ENCODE measurements at places on chromosomes 7 and 10.
A peak's percentile ranks its signal among the peaks of the same experiment; 100 is the strongest.

DNA sequence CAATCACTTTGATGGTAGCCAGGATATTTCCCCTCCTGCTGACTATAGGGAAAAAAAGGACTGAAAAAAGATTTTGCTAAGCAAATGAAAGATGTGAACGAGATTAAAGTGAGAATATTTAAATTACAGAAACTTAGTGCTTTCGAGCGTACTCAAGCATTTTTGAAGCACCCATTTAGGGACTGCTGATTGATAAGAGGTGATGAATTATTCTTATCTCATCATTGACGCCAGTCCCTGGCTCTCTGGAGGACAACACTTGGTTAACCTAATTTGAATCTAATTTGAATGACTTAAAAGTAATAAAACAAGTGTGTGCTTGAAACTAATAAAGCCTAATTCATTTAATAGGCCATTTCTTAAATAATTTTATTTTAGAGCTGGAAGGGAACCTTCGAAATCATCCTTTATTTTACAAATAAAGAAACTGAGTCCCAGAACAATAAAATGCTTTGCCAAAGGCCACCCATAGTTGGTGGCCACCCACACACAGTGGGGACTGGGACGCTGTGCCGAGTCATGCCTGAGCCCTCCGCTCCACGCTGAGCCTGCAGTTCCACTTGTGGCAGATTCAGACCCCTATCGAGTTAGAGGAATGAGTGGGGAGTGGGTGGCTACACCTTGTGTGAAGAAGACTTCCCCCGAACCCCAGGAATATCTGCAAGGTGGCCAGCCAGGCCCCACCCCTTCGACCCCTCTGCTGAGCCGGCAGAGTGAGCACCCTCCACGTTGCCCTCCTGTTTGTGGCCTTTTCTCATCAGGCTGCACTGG lies 61.1 kb upstream of the SAMD8 start:
- no peak for DNase-seq

GRCh38 chr10:69847458-69847857 lies 45.8 kb downstream of the COL13A1 start:
- no peak for DNase-seq

DNA sequence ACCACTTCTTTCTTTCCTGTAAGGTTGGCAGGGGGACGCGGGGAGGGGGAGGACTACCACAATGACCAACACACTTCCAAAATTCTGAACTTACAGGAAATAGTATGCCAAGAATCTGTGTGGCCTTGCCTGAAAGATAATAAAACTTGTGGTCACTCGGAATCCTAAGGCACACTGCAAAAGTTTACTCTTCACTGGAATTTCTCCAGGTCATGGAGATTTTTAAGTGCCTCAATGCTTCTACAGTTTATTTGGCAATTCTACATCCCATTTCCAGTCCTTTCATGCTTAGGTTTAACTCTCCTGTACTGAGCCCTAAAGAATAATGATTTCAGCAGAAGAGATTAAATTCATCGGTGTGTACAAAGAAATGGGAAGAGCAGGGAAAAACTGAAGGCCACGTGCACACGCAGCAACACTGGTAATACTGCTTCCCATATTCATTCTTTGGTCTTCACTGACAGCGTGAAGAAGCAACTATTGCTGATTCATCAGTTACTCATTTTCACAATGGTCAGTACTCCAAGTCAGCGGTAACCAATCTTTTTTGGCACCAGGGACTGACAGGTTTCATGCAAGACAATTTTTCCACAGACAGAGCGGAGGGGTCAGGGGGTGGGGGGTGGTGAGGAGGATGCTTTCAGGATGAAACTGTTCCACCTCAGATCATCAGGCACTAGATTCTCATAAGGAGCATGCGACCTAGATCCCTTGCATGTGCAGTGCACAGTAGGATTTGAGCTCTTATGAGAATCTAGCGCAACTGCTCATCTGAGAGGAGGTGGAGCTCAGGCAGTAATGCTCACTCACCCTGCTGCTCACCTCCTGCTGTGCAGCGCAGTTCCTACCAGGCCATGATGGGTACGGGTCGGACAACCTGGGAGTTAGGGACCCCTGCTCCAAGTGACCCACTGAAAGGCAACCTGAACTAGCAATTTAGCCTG lies 9.8 kb downstream of the LARP4B start:
- no peak for DNase-seq

DNA sequence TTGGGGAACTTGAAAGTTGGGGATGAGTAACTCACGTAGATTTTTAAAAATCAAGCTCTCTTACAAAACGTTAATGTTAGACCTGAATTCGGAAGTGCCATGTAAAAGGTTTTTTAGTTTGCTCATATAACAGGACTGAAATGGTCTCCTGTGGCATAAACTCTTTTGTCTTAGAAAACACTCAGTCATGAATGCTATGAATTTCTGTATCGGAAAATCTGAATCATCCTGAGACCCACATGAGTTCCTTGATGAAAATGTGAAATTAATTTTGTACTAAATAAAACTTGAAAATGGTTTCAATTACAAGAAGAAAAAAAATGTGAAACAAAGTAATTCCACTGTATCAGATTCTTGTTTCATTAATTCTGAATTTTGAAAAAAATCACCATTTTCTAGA lies 134.8 kb upstream of the BMPER start:
- DNase-seq: no peak

DNA sequence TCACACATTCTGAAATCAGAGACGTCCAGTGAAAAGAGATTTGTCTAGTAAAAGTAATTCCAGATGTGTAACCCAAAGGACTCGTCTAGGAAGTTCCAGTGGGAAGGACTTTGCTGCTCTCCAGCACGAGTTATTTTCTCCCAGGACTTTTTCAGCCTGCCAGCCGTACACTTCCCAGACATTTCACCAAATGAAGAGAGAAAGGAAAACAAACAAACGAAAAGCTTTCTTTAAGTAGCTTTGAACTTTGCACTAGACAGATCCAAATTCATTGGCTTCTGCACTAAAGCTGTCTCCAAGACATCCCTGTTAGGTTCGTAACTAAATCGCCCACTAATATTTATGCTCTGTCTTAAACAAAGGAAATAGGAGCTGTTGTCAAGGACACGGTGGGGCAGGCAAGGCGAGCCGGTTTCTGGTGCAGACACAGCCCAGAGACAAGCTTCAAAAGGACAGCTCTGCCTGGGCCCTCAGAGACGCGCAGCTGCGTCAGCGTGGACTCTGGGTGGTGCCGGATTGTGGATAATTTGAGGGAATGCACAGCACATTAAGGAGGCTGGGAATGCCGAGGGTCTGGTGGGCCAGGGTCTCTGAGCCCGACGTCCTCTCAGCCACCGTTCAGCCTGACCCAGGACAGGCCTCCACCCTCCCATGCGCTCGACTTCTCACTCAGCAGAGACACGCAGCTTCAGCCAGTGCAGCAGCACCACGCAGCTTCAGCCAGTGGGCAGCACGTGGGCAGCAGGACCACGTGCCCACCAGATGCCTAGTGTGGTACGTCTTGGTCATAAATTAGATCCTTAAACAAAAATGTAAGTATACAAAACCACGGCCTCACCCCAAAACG lies 64.1 kb upstream of the INSIG1 start:
- DNase-seq: no peak

DNA sequence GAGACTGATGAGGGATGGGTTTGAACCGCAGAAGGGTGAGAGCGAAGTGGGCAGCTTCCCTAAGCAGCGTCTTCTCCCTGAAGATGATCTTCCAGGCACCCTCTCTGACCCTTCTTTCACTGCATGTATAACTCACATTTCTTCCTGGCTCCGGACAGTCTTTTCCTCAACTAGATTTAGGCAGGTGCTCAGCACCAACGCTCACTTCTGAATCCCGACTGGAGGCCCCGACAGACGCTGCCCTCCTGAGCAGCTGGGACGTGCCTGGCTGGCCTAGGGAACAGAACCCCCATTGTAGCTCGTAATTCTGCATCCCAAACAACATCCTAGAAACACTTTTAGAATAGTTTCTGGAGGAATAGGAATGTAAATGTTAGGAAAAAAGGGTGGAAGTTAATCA lies 206.6 kb downstream of the DIP2C start:
- no peak for DNase-seq

DNA sequence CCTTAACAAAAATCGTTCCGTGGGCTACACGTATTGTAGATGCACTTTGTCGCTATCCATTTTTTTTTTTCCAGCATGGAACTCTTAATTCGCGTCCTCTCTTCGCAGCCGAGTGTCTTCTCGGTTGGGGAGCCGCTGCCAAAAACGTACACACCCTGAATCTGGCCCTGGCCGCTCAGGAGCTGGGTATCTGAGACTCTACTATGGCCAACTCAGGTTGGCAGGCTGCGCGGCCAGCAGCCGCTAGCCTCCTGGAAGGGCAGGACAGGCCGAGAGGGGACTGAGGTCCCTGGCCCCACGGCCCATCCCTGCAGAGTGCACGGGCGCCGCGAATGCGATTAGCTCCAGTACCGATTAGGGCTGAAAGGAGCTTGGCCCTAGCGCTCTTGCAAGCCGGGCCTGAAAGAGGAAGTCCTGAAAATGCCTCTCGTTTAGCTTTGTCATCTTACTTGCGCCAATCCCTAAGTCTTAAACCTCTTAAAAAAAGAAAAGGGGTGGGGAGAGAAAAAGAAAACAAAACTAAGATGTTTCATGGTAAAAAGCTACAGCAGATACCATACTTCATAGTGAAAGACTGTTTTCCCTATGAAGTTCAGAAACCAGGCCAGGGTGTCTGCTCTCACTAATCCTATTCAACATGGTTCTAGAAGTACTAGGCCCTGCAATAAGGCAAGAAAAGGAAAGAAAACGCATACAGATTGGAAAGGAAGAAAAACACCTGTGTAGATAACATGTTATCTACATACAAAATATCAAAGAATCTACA lies 113.2 kb upstream of the RHEB start:
- peak; percentile 94 for DNase-seq

GRCh38 chr7:148927123-148928045 lies 43.3 kb upstream of the EZH2 start:
- DNase-seq: no peak

DNA sequence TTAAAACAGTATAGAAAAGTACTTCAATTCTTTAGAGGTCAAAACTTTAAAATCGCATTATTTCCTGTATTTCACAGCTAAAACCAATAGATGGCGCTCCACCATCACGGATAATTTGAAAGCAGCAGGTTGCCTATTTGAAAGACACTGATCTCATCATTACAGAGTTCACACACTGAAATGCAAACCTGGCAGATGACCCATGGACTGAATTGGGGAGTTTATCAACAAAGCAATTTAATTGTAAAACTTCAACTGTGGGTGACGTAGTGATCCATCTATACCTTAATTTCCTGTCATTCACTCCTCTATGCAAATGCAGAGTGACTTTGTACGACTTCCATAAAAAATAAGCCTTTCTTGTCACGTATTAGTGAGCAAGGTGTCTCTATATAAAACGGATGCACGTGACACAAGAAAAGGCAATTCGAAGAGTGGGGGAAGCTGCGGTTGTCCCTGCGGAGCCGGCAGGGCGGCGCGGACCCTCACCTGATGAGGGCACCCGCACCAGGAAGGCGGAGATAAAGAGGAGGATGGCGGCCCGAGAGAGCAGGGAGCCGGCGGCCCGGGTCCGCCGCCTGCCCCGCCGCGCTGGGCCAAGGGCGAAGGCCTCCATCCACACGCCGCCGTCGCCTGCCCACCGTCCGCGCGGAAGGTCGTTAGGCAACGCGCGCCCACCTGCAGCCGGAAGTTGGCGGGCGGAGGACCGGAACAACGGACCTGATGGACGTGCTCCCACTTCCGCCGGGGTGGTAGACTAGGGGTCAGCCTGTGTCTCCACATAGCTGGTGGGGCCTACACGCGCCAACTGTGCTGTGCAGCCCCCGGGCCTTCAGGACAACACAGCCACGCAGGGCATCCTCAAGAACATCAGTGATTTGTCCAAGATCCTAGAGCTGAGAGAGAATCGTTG lies at the start of gene ZPBP:
ZPBP (minus strand) TSS at position 668 of the 913 bp plus-strand sequence; CDS start at position 616, 52 bp downstream.
- DNase-seq: peak; percentile 57

DNA sequence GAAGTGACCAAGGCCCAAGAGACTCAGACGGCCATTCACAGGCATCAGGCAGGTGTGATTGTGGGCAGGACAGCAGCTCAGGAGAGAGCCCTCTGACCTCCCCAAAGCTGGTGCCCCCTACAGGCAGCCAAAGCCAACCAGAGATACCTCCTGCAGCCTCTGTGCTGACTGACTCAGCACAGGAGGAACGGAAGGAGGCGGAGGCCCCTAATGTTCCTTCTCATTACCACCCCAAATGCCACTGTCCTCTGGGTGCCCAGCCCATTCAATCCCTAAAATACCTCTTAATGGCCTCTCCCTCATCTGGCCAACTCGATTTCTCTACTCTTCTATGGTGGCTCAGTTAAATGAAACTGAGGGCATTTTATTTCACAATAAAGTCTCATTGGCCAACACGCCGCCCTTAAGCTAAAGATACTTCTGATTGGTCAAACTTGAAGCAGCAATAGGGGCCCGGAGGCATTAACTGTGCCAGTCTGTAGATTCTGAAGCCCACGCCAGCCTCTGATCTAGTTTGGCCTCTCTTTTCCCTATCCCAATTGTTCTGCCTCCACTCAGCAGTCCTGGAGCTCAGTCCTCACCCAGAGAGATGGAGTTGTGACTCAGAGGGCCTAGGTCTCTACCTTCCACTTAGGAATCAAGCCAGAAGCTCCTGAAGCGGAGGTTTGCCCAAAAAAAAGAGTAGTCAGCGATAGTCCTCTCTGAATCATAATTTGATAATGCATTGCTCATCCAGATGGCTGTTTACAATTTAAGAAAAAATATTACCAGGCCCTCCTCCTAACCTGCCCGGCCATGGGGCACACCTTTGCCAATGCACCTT lies 1.2 kb downstream of the CYREN start:
- peak; percentile 93 for DNase-seq

DNA sequence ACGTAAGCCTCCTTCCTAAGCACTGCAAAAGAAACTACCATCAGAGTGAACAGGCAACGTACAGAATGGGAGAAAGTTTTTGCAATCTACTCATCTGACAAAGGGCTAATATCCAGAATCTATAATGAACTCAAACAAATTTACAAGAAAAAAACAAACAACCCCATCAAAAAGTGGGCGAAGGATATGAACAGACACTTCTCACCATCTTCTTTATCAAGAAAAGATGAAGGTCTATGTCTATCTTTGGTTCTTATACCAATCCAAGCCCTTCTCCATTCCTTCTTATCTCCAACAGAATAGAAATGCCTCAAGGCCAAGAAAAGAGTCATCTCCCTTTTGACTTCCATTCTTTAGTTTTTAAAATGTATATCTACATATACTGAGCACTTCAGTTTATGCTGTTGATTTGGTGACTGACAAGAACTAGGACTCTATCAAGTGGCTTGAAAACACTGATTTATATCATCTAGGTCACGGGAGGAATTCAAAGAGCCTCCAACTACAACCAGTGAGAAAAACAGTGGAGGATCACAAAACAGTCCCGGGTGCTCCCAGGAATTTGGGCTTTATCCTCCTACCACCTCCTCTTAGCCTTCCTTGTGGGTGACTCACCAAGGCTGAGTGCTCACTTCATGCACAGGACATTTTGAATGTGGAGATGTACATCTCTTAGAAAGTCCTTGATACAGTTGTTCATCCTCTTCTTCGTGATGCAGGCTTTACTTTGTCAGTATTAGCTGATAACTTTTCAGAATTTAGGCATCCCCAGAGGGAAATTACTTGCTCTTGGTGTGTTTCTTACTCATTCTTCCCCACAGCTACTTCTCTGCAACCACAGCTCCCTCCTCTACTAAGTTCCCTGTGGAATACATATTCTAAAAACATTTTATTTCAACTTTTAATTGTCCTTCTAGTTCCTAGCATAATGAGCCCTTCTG lies 15.4 kb downstream of the TAS2R41 start:
- DNase-seq: no peak

- DNase-seq: no peak
Observed at GRCh38 chr10:48890888-48891850, 48.5 kb downstream of the LRRC18 start.

- DNase-seq: no peak
Observed at GRCh38 chr7:151694441-151694827, 174.7 kb upstream of the RHEB start.

GRCh38 chr7:155794196-155794595 lies 18.1 kb downstream of the SHH start:
- no peak for DNase-seq

GRCh38 chr10:104893701-104894100 lies 252.6 kb downstream of the SORCS3 start:
- no peak for DNase-seq

All from MM.1S (cell line).